ENCODE measurements at places on chromosomes 5 and 9.

DNA sequence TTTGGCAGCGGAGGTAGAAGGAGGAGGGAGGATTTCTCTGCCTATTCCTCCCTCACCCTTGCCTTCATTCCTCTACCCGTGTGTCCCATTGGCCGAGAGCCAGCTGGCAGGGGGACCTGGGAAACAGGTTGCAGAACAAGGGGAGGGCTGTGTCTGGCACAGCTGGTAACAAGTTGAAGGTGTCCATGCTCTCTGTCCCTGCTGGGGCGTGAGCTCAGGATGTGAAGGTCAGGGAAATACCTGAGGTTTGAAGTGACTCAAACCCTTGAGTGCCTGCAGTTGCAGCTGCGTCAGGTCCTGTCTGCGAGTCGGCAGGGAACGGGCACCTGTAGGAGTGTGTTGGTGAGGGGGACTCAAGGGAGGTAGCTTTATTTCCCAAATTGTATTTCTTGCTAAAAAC is 16.2 kb downstream of the MIGA2 start:
- DNase-seq, result peak; percentile 94

DNA sequence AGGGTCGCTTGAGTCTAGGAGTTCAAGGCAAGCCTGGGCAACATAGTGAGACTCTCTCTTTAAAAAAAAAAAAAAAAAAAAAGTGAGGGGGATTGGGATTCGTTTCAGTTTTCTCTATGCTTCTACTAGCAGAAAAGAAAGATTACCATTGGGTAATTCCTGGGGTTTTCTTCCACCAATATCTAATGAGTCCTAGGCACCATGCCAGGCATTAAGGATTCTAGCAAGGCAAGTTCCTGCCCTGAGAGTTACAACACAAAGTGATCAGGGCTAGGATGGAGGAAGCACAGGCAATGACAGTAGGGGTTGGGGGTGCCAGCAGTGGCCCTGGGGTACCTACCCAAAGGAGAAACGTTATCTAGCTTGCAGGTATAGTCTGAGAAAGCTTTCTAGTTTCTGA is 90.8 kb downstream of the PCDH1 start:
- DNase-seq, result no peak

GRCh38 chr5:172364773-172365172 is 81.2 kb upstream of the UBTD2 start:
- no peak for DNase-seq

DNA sequence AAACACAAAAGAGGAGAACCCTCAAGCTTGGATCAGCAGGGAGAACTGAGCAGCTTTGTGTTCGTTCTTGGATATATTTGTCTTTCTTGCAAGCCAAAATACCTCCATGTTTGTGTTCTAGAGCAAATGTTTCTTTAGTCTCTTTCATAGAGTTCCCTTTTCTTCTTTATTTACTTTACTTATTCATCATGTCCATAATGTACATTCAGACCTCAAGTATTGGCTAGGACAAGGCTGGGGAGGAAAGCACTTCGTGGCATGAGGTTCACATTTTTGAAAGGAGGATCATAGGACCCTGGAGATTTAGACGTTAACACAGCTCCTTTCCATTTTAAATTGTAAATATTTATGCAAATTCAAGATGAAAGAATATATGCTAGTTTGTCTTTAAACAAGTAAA is 590.2 kb upstream of the MEF2C start:
- DNase-seq, result no peak

- peak; percentile 29 for DNase-seq
These were observed 8.8 kb upstream of the BARX1 start for GRCh38 chr9:93963969-93964368.

DNA sequence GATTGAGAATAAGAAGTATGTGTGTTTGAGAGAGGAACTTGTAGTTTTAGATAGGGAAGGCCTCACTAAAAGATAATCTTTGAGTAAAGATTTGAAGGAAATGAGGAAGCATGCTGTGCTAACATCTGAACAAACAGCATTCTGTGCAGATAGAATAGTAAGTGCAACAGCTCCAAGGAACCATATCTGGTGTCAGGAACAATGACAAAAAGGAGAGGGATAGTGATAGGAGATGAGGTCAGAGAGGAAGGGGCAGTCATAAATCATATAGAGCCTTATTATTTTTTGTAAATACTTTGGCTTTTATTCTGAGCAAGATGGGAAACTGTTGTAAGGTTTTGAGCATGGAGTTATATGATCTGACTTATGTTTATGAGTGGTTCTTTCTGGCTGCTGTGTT is 3.8 kb downstream of the MRPL22 start:
- no peak for DNase-seq

DNA sequence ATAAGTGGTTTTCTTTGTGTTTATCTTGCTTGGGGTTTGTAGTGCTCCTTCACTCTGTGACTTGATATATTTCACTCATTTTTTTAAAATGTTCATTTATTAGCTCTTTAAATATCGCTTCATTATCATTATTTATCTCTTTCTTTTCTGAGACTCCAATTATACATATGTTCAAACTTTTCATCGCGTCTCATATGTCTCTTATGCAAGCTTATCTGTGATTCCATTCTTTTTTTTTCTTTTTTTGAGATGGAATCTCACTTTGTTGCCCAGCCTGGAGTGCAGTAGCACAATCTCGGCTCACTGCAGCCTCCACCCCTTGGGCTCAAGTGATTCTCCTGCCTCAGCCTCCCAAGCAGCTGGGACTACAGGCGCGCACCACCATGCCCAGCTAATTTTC is 73.9 kb upstream of the GABRP start:
- no peak for DNase-seq

- no peak for DNase-seq
These were observed 92.7 kb downstream of the VCAN start for GRCh38 chr5:83564069-83564749.

DNA sequence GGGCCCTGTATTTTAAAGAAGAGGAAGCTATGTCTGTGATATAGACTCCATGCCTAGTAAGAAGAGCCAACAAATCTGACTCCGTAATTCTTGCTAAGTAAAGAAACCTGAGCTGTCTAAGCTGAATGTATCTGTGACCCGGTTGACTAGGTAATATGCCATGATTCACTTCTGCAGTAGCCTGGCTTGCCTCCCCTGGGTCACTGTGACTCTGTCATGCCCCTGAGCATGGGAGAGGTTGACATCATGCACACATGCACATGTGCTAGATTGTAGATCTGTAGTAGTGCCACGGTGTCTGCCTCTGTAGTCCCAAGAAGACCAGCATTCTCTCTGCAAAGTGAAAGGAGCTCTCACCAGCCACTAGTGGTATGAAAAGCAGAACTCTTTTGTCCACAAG is 9.1 kb downstream of the SLC22A5 start:
- no peak for DNase-seq

DNA sequence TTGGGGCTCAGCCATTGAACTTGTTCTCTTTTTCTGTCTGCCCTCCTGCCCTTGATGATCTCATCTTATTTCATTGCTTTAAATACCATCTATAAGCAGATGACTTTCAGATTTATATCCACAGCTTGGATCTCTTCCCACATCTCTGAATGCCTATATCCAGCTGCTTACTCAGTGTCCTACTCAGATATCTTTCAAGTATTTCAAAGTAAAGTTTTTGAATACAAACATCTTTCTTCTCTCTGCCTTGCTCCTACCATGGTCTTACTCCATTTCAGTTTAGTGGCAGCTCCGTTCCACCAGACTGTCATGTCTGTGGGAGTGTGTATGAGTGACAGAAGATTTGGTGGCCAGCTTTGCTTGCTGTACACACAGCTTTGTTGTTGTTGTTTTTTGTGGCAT is 59.7 kb downstream of the ERBIN start:
- DNase-seq, result no peak

- DNase-seq, result no peak
These were observed 60.2 kb downstream of the MELK start for GRCh38 chr9:36632892-36633291.

DNA sequence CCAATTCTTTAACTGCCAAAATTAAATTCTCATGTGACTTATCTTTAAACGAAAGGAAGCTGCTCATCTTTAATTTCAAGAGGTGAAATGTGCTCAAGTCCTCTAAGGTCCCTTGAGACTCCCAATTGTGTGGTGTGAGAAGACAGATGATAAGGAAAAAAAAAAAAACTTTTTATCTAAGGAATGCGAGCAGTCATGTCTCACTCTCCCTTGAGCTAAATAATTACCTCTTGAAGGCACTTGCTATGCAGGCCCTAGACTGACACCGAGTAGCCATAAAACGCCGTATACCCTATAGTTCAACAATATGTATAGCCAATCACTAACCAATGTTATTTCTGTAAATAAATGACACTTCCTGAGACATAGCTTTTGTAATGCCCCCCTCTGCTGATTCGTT is 1.5 kb upstream of the DTWD2 start:
- DNase-seq, result no peak

GRCh38 chr9:34492051-34492450 is 30.7 kb downstream of the ENHO start:
- DNase-seq, result no peak

GRCh38 chr5:140883927-140884697 is 2.2 kb downstream of the PCDHA13 start:
- DNase-seq, result no peak

DNA sequence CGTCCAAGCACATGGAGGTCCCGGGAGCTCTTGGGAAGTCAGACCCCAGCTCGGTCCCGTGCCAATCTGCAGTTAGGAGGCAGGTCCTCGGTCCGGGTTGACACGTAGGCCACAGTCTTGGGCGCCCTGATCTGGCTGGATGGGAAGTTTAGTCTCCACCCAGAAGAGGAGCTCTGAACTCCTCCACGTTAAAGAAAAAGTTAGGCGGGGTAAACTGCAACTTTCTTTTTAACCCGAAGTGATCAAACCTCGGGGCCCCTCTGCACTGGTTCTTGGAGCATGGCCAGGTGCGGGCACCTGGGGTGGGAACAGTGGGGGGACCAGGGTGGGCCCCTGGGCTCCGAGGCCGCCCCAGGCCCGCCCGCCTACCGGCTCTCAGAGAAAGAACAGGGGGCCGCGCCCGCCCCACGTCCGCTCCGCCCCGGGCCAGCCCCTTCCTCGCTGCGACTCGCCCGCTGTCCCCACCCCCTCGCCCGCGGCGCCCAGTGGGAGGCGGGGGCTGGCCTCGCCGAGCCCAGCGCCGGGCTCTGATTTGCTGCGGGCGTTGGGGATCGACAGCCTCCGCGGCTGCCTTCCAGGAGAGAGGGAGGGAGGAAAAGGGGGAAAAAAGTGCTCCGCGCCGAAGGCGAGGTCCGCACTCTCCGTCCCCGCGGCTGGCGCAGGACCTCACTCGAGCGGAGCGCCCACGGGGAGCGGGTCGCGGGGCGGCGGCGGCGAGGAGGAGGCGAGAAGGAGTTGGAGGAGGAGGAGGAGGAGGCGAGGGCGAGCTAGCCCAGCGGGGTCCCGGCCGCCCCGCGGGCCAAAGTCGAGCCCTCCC is at the start of gene COL5A1:
TSS of gene COL5A1 (plus strand) at position 631 of the 817 bp plus-strand sequence. CDS start 385 bp downstream, outside the sequence.
- peak; percentile 59 for DNase-seq

DNA sequence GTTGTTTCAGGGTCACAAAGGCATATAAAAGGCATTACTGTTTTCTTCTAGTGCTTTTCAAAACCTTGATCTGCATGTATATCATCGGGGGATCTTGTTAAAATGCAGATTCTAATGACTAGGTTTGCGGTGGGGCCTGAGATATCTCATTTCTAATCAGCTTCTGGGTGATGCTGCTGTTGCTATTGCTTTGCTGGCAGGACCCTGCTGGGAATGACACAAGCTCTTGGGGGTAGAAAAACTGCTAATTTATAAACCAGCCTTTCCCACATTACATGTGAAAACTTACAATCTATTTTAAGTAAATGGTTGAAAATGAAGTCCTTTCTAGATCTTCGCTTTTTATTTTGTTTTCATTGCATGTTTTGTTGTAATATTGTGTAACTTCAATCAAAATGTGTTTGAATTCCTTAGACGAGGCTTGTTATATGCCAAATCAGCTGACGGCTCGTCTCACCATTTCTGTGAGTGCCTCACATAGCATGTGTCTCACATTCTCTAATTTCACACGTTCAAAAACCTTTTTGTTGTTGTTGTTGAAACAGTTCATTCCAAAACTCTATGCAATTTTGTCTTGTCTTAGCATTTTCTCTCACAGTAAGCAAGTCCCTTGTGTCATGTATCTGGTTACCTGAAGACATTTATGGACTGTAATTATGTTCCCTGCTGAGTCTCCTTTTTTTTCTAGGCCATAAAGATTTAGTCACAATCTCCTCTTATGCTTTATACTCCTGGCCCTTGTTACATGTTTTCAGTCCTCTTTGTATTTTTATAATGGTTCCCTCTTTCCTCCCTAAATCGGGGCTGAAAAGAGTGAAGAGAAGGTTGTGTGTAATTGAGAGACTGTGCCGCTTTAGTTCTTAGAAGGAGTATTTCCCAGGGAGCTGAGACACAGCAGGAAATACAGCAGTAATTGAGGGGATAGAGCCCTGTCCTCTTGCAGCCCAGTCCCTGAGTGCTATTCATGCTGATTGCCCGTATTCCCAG is 521.0 kb upstream of the SEMA6A start:
- DNase-seq, result no peak

DNA sequence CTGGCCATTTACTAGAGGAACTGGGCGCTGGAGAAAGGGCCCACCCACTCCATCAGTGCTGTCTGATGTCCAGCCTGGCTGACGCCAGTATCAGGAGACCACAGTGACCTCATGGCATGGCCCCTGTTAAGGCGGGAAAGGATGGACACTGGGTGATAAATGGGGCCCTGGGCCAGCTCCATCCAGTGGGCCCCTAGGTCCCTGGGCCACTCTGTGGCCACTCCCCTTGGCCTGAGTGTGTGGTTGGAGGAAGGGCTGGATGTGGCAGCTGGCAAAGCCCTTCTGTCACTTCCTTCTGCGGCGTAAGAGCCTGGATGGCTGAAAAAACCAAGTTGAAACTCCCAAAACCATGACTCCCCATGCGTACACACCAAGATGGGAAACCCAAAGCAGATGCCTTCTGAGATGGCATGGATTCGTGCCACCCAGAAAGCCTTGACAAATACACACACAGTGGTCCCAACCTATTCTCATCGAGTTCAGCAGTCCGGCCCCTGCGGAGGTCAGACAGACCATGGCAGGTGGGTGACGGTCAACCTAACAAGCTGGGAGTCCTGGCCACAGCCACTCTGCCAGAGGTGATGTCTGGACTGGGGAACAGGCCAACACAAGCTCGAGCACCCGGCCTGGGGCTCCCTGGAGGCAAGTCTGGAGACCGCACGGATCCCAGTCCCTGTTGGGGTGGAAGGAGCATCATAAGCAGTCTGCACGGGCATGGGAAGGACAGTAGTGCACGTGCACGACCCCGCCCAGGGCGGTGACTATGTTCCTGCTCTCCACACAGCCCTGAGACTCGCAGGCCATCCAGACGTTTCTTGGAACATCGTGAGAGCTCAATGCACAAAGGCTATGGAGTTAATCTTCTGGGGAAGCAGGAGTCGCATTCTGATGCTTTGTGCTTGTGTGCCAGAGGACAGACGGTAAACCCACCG is 45.2 kb upstream of the NOTCH1 start:
- DNase-seq, result no peak

GRCh38 chr5:179190851-179191505 is 130.8 kb downstream of the ZNF354C start:
- no peak for DNase-seq

DNA sequence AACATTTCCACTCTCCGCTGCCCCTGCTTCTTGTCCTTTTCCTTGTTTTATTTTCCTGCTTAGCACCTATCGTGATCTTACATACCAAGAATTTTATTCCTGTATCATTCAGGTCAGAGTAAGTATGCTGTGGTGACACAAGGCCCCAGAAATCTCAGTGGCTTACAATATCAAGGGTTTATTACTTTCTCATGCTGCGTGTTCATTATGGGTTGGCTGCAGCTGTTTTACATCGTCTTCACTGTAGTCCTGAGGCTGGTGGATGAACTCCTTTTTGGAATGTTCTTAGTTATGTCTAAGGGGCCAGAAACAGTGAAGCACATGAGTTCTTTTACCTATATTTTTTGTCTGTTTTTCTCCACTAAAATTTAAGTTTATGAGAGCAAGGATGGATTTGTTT is 51.2 kb downstream of the FCHO2 start:
- DNase-seq, result no peak

- no peak for DNase-seq
These were observed 3.0 kb upstream of the FGF18 start for GRCh38 chr5:171416160-171417049.

All from left lobe of liver (tissue), 2 donors.